Activated naive CD4-positive, alpha-beta T cell (primary cell): ENCODE measurements at places on chromosomes 11 and 22.

DNA sequence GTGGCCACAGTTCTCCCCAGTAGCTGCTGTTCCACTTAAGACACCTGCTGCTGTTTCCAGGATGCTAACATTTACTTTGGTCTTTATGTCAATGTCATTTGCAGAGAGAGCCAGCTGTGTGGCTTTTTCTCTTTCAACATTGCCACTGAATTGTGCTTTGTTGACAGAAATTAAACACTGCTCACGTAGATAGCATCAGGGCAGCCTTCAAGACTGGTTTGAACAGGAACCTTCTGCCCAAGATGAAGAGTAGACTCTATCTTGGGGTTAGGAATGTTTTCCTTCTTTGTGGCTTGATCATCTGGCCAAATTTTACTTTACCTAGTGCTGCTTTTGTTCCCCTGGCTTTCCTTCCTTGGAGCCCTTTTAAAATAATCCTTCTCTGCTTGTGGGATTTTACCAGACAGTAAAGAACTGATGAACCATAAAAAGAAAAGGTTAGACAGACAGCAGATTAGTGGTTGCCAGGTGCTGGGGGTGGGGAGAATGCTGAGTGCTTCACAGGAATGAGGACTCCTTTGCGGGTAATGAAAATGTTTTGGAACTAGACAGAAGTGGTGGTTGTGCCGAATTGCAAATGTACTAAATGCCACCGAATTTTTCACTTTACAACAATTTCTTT, 22.7 kb upstream of the XBP1 start:
- peak; percentile 22 for DNase-seq

- no peak for DNase-seq
Observed at GRCh38 chr11:57751676-57752253, at the start of gene BTBD18. BTBD18 (minus strand) TSS chr11:57751819; CDS start chr11:57751188, 631 bp downstream.

- no peak for DNase-seq
Observed at GRCh38 chr11:70603114-70603755, 204.9 kb downstream of the CTTN start.

GRCh38 chr11:82775736-82776346, 42.2 kb upstream of the FAM181B start:
- no peak for DNase-seq

DNA sequence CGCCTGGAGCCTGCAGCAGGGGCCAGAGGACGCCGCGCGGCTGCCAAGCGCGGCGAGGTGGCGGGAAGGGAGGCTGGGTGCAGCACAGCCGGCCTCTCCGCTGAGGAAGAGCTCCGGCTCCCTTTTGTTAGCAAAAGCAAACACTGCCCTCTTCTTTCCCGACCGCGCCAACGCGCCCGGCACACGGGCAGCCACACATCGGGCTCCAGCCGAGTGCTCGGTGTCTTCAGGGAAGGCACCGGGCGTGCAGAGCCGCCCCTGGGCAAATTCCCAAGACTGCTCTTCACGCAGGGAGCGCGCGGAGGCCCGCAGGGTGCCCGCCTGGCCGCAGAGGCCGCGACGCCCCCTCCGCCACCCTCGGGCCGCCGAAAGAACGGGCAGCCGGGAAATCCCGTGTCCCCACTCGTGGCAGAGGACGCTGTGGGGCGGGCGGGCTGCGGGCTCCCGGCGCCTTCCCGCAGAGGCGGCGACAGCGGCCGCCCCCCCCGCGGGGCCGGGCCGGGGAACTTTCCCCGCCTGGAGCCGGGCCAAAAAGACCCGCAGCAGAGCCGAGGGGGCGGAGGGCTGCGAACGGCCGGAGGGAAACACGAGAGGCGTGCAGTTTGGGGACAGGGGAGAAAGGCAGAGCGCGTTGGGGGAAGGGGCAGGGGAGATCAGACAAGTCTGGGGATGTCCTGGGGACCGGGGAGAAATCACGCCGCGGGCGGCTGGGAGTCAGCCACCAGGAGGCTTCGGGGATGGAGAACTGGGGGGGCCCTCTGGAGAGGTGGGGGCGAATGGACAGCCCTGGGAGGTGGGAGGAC, 931 bp downstream of the CADM1 start:
- DNase-seq = no peak

DNA sequence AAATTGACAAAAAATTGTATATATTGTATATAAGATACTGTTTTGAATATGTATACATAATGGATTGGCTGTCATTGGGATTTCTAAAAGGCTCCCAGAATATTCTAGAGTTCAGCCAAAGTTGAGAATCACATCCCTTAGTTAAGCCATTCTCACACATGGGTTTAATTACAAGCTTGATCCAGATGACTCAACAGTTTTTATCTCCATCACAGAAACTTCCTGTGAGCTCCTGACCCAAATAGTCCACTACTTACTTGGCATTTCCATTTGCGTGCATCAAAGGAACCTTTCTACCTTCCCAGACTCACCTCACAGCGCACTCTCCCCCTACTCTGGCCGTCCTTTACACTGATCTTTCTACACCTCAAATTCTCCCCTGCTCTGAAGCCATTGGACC, 184.8 kb upstream of the ARHGAP20 start:
- no peak for DNase-seq

- DNase-seq = no peak
Observed at GRCh38 chr11:83051760-83052671, 19.7 kb downstream of the RAB30 start.

DNA sequence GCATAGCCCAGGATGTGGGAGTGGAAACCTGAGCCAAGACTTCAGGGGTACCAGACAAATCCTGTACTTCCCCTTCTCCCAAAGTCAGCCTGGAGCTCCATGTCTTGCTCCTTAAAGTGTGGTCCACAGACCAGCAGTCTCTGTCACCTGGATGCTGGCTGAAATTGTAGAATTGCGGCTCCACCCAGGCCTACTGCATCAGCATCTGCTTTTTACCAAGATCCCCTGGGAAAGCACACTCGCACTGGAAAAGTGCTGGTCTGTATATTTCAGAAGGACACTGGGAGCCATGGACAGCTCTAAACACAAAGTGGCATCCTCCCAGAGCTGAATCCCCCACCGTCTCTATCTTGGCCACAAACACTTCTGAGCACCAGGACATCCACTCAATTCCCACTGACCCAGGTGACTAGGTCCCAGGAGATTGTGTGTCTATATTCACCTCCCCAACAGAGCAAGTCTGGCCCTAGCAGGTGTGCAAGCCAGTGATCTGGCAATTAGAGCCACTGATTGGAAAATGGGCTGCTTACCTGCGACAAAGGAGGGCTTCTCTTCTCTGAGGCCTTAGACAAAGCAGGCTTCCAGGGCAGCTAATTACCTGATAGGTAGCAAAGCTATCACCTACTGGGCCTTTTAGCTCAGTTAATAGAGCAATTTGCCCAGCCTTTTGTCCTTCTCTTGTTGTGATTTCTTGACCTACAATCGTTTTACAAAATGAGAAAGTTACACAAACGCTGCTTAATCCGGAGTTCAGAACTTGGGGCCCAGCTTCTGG, 443.3 kb downstream of the MN1 start:
- no peak for DNase-seq

GRCh38 chr11:109000531-109000930, 335.7 kb downstream of the DDX10 start:
- no peak for DNase-seq

DNA sequence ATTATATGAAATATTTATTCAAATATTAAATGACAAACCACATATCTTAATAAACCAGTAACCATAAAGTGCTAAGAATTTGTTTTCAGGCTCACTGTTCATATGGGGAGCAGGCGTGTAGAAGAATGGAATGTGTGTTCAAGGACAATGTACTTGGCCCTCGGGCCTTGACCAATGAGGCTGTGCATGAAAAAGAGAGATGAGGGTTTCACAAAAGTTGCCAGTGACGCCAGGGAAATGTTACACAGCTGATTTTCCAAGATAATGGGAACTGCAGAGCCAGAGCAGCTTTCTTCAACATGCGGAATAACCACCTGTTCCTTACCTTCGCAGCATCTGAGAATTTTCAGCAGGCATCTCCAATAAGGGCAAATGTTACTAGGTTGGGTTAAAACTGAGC, 4.2 kb downstream of the SF1 start:
- DNase-seq = no peak

- DNase-seq = peak; percentile 34
Observed at GRCh38 chr11:46367244-46367915, 14.1 kb upstream of the MDK start.

DNA sequence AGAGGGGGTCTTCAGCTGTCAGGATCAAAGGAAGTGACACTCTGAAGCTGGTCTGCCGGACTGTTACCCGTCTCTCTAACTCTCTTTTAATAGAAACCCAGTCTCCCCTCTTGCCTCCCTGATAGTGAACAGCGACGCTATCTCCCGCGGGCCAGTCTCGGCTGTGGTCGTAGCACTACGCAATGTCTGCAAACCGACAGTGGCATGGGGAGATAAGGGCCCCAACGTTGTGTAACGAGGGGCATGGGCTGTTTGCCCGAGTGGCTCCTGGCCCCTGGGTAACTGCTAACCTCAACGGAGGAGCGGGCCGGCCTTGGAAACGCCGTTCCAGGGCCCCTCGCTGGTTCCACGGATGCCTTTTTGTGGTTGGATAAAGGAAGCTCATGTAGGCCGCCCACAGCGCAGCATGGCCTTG, 23.3 kb downstream of the ZBTB16 start:
- no peak for DNase-seq

- no peak for DNase-seq
Observed at GRCh38 chr22:25970374-25970911, 198.8 kb upstream of the SEZ6L start.

DNA sequence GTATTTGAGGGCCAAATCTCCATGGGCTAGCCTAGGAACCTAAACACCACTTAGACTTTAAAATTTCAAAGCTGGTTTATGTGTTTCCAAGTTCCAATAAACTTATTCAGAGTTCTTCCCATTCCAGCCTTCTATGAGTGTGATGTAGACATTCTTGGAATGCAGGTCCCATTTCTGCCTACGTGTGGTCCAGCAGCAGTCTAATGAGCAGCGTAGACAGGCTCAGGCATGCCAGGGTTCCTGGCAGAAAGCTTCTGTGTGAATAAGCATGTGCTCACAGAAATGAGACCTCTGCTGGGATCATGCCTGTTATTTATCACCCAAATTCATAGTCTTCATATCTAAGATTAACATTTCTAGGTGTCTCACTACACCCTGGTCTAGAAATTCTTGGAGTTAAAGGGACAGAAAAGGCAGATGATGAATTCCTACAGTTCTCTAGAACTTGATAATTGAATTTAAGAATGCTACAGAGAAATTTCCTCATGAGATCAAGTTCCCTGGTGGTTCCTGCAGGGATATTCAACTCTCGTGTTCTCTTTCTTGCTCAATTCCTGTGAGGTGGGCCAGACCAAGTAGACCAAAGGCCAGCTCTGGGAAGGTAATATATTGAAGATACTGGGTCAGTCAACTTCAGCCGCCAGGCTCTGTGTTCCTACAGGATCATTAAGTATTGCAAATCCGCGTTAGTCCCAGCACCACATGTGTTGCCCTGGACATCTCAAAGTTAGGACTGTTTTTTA, 17.6 kb downstream of the RNF185 start:
- no peak for DNase-seq

DNA sequence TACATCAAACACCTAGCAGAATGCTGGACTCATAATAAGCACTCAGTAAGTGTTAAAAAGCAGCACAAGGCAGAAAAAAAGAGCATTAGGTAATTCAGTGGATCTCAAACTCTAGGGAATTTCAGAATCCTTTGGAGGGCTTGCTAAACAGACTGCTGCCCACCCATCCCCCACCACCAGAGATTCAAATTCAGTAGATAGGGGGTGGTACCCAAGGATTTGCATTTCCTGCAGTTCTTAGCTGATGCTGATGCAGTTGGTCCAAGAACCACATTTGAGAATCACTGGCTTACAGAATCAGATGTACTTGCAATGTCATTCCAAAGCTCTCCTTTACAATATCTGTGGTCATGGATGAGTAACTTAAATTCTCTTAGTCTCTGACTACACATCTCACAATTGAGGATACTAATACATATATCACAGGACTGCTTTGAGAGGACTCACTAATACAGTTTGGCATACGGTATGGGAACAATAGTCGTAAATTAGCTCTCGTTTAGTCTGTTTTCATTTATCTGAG, 664.5 kb downstream of the KCNA4 start:
- no peak for DNase-seq

GRCh38 chr11:79834015-79834414, 393.2 kb upstream of the TENM4 start:
- no peak for DNase-seq

- DNase-seq = no peak
Observed at GRCh38 chr11:72712168-72712751, 38.0 kb upstream of the PDE2A start.

GRCh38 chr22:17726928-17727897, 47.1 kb downstream of the BID start:
- DNase-seq = no peak

GRCh38 chr11:119172513-119172912, 4.0 kb downstream of the NLRX1 start:
- no peak for DNase-seq

GRCh38 chr11:99918761-99919160, 768.3 kb upstream of the ARHGAP42 start:
- DNase-seq = no peak

- DNase-seq = no peak
Observed at GRCh38 chr11:25734591-25735211, 597.2 kb upstream of the ANO3 start.

GRCh38 chr11:70205049-70205725, 2.1 kb downstream of the FADD start:
- DNase-seq = no peak

- no peak for DNase-seq
Observed at GRCh38 chr11:96228473-96228891, 114.5 kb downstream of the MAML2 start.

DNA sequence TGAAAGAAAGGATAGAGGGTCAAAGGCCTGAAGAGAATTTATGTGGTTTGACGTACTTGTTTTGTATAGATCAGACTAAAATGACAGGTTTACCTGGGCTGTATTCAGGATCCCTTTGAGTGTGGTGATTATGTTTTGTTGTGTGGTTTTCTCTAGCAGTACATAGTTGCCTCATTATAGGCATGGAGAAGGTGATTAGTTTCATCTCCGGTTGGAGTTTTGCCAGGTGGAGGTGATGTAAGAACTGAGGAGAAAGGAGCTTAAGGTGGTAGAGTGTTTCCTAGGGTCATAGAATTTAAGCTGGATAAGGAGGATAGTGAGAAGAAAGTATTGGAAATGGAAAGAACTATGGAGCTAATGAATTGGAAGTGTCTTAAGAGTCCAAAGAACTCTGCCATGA, 229.0 kb downstream of the TMEM135 start:
- no peak for DNase-seq

GRCh38 chr22:40326905-40327735, 19.2 kb upstream of the ADSL start:
- no peak for DNase-seq

DNA sequence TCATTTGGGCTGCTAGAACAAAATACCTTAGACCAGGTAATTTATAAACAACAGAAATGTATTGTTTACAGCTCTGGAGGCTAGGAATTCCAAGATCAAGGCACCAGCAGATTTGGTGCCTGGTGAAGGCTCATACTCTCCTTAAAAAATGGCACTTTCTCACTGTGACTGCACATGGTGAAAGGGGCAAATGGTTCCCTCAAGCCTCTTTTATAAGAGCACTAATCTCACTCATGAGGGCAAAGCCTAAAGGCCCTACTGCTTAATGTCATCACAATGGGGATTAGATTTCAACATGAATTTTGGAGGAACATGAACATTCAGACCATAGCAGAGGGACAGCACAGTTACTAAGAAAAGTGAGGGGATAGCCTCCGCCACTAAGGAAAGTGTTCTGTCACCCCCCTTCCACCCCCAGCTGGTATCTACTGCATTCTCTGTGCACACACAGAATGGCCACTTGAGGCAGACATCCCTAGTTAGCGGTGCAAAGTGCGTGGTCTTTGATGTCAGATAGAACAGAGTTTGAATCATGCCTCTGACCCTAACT, 47.2 kb upstream of the CEP295 start:
- no peak for DNase-seq
